Left renal pelvis (tissue), 4 donors: ENCODE measurements at places on chromosomes 6 and 20. TPM values are rescaled to one million over a fixed set of nuclear protein-coding genes. Genes with fewer than 3 reads are reported as not detected.

DNA sequence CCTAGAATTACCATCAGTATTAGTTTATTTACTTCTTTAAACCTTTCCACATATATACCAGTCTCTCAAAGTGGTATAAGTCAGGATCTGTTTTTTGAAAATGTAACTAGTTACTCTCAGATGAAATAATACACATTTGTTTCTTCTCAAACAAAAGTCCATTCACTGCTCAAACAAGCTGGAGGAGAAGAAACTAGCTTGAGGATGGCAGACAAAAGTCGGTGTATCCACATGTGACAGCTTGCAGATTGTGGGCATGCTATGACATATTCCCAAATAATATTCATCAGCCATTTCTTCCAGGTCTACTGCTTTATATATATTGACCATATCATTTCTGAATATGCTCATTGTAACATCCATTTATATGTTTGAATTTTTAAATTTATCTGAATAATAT, 197.4 kb upstream of the KCNQ5 start:
- no peak for DNase-seq

DNA sequence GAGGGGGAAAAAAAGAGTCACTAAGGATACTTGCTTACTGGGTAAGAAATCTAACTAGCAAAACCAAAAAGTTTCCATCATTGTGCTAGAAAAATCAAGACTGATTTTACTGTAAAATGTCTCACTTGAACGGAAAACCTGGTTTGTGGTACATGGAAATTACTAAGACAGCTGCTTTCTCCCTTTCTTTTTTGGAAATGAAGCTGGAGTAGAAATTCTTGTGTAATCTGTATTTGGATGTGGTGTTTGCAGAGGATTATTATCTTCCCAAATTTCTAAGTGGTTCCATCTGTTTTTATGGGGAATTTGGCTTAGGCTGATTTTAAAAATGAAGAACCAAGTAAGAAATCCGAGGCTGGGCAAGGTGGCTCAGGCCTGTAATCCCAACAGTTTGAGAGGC, 20.4 kb downstream of the EPB41L2 start:
- DNase-seq: no peak

The PTCRA gene
- polyA plus RNA-seq: not detected

The AVP gene
- 0.43 TPM for polyA plus RNA-seq

- DNase-seq: no peak
Measured at GRCh38 chr20:36975099-36975818, 23.8 kb upstream of the SAMHD1 start.

DNA sequence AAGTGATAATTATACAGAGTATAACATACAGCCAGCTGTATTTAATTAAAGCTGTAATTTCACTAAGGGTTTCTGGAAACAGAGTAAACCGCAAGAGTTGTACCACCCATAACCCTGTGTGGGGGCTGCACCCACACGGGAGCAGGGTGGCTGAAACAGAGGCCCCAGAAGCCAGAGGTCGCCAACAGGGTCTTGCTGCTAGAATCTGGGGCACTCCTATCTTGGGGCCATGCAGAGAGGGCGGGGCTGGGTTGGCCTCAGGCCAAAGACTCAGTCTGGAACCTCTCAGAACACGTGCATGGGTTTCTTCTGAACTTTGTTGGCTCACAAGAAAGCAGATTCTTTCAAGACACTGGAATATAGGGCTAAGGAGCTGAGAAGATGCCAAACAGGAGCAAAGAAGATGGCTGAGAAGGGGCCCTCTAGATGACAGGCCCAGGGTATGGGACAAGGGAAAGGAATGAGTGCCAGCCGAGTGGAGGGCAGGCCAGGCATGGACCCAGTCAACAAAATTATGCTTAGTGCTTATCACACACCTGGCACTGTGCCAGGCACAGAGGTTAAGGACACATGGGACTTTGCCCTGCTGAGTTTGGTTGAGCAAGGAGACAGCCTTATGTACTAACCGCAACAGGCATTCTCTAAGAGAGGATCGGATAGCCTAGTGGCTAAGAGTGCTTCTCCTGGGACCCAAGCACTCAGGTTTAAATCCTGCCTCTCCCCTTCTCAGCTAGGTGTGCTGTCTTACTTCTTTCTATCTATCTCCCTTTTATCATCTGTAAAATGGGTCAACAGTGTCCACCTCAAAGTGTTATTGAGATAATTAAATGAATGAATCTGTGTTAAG, 96.6 kb upstream of the FOXP4 start:
- no peak for DNase-seq
